ENCODE measurements at places on chromosomes 13 and 19.
A peak's percentile ranks its signal among the peaks of the same experiment; 100 is the strongest.

DNA sequence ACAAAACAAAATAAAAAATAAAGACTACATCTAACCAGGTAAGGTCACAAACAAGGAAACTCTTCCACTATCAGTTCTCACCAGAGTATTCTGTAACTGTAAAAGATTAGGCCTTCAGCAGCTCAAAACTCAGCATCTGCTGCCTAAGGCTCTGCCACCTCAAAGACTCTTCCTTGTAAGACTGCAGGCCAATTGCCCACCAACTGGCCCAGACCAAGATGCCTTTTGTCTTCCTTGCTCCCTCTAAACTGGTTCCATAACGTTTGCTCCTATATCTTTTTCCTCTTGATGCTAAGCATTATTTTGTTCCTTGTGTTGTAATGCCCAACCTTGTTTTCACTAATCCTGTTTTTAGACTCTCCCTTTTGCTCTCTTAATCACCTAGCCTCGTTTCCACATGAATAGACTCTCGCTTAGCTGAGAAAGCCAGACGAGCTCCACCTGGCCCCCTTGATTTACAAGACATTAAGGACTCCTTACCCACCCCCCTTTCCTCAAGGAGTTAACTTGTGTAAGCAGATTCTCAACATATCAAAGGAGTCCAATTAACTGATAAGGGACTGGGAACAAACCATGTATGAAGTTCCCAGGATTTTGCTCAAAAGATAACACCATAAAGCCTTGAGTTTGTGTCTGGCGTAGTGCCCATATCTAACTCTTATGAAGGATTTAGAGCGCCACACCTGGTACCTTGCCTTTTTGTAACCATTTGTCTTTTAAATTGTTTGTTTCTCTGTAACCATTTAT is 1.5 kb downstream of the ZNF814 start:
- peak; percentile 74 for DNase-seq

DNA sequence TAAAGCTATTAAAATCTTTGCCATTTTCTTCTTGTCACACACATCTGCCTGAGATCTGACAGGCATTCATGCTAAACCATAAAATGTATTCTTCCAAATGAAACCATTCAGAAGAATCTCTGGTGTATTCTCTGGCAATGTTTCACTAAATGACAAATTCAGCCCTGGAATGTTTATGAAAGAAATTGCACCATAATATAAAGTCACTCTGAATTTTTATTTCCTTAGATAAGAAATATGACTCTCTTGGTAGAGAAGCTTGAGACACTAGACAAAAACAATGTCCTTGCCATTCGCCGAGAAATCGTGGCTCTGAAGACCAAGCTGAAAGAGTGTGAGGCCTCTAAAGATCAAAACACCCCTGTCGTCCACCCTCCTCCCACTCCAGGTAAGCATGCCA is 14.3 kb downstream of the OLFM4 start:
- no peak for DNase-seq

DNA sequence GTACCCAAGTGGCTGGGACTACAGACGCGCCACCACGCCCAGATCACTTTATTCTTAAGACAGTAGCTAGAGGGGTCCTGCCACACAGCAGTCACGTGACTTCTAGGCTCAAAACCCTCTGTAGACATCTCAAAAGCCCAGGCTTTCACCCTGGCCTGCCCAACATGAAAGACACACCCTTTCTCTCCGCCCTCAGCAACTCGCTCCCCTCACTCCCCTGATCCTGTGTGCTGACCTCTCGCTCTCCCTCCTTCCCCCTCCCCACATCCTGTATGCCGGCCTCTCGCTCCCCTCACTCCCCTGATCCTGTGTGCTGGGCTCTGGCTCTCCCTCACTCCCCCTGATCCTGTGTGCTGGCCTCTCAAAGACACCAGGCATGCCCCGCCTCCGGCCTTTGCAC is 77.4 kb downstream of the SLC15A1 start:
- no peak for DNase-seq

- no peak for DNase-seq
Measured at GRCh38 chr19:30170495-30171137, 201.6 kb upstream of the ZNF536 start.

- DNase-seq: no peak
Measured at GRCh38 chr13:110600980-110601379, 14.4 kb upstream of the NAXD start.

DNA sequence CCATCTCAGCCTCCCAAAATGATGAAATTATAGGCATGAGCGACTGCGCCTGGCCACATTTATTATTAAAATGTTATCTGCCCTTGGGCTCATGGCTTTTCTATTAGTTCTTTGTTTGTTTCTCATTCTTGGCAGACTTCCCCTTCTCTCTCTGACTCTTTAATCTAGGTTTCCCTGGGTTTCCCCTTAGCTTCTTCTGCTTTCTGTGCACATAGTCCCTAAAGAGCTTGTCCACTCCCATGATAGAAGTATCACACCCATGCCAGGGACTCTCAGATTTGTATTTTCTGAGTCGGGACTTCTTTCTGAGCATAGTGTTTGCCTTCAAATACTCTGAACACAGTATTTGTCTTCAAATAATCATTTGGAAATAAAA is 38.6 kb upstream of the ITM2B start:
- peak; percentile 40 for DNase-seq

- no peak for DNase-seq
Measured at GRCh38 chr13:20057214-20057613, 98.7 kb downstream of the ZMYM2 start.

GRCh38 chr13:44927968-44928367 is 61.3 kb downstream of the NUFIP1 start:
- no peak for DNase-seq

DNA sequence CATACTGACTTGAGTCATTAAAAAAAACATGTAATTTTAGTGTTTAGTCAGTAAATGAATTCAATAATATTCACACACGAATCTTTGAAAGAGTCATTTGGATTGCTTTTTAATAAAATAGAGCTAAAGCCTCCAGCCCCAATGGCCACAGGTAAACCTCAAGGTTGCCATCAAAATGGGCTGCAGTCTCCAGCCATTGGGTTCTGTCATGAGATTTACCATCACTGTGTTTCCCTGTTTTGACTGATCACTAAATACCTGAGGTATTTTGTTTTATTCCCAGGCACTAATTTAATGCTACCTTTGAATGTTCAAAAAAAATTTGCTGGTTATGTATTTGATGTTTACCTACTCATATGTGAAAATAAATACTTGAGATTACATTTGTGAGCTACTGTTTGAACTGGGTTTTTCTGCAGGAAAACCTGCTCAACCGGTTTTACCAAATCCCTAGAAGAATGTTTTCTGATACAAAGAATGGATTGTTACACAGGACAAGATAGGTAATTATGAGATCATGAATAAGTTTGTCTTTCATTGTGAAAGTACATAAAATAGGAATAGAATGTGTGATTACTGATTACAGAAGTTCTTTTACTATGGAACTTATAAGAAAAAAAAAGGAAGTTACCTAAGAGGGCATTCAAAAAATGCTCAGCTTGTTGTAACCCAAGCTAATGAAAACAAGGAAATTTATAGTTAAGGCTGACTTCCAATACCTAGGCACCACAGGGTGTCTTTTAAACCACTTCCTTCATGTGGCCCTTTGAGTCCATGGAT is 391.3 kb downstream of the EFNB2 start:
- DNase-seq: no peak

DNA sequence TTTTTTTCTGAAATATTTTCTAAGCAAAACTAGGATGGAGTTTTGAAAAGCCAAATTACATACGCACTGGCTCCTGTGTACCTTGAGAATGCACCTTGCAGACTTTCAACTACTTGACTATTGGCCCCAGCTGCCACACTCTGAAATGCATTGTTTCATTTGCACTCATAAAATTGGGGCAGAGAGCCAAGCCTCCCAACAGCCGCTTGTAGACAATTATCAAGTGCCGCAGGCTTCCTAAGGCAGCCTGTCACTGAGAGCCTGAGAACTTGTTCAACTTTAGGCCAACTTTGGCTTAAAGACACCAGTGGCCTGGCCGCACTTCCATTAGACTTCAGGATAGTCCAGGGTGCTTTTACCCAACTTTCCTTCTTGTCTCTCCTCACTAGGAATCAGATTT is 115.7 kb upstream of the STARD13 start:
- DNase-seq: no peak

DNA sequence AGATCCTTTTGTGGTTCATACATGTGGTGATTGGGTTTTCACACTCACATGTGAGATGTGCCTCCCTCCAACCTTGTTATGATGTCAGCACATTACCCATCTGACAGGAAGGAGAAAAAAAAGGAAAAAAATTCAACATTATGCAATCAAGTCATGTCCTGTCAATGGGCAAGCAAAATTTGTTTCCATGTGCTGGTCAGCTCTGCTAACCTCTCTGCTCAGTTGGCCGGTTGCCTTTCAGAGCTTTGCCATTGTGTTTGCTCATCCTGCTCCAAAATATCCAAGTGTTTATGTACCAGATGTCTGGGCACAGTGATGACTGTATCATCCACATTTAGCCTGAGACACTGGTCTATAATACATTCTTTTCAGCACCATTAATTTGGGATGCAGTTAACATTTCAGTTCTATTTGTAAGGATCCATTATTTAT is 27.0 kb upstream of the METTL21C start:
- peak; percentile 13 for DNase-seq

- no peak for DNase-seq
Measured at GRCh38 chr19:30119180-30119908, 177.3 kb downstream of the URI1 start.
